ENCODE measurements at places on chromosomes 2 and 18. TPM values are rescaled to one million over a fixed set of nuclear protein-coding genes. Genes with fewer than 3 reads are reported as not detected.

- no peak overlapping the region for H3K27ac ChIP-seq
- no peaks in the 10 kb centered on the region for H3K27me3 ChIP-seq
- no peak for DNase-seq
Observed at GRCh38 chr18:75247611-75248421, 37.2 kb downstream of the TSHZ1 start.

GRCh38 chr2:27400348-27401135 lies 8.8 kb downstream of the PPM1G start:
- H3K4me3 ChIP-seq: no peak overlapping the region
- H3K36me3 ChIP-seq: peaks cover 1% of the 10 kb centered on the region
- H3K27ac ChIP-seq: peak overlapping the region; percentile 38
- DNase-seq: no peak
- H3K27me3 ChIP-seq: no peaks in the 10 kb centered on the region

- peaks cover 2% of the 10 kb centered on the region for H3K4me1 ChIP-seq
- peaks cover 7% of the 10 kb centered on the region for H3K27me3 ChIP-seq
- H3K36me3 ChIP-seq: no peaks in the 10 kb centered on the region
- no peak for DNase-seq
Observed at GRCh38 chr18:26424428-26425147, 123.8 kb downstream of the KCTD1 start.

The TET3 gene
- total RNA-seq: 38.2 TPM

GRCh38 chr2:71256421-71256820 lies 29.5 kb upstream of the PAIP2B start:
- peaks cover 23% of the 10 kb centered on the region for H3K27me3 ChIP-seq
- no peak overlapping the region for H3K4me3 ChIP-seq
- no peaks in the 10 kb centered on the region for H3K36me3 ChIP-seq
- DNase-seq: no peak

GRCh38 chr2:13745330-13745729 lies 887.2 kb upstream of the LRATD1 start:
- H3K4me1 ChIP-seq: no peaks in the 10 kb centered on the region
- peaks cover 3% of the 10 kb centered on the region for H3K36me3 ChIP-seq
- no peaks in the 10 kb centered on the region for H3K27me3 ChIP-seq
- no peak overlapping the region for H3K27ac ChIP-seq

GRCh38 chr2:54979321-54980044 lies 70.8 kb downstream of the RTN4 start:
- peak overlapping the region; percentile 20 for H3K27ac ChIP-seq
- no peak overlapping the region for H3K4me3 ChIP-seq
- DNase-seq: no peak

Measured in progenitor cell of endocrine pancreas (in vitro differentiated cells).